Right kidney (tissue), 9 donors: ENCODE measurements at places on chromosomes 6 and 20.
A peak's percentile ranks its signal among the peaks of the same experiment; 100 is the strongest.

- no peak for DNase-seq
Observed at GRCh38 chr20:32902456-32903420, 44.0 kb downstream of the EFCAB8 start.

- no peak for DNase-seq
Observed at GRCh38 chr6:90192857-90193256, 103.8 kb downstream of the BACH2 start.

DNA sequence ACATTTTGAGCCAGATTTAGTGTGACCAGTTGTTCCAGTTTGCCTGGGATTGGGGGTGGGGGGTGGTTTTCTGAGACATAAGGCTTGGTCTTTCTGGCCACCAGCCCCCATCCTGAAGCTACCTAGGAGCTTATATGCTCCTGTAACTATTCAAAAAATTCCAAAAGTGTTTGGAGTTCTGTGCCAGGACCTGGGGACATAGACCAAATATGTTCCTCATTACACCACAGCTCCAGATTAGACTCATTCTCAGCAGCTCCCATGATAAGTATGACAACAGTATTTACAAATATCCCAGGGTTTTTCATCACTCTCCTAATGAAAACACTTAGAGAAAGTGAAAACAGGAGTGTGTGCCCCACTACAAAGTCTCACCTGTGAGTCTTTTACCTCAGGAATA is 37.8 kb upstream of the RNF144B start:
- DNase-seq, result no peak

GRCh38 chr6:16229700-16230099 is 8.7 kb upstream of the GMPR start:
- DNase-seq, result peak; percentile 48

- no peak for DNase-seq
Observed at GRCh38 chr6:25006565-25007001, 70.8 kb upstream of the RIPOR2 start.

- DNase-seq, result no peak
Observed at GRCh38 chr6:26611599-26611998, 14.8 kb downstream of the ABT1 start.

DNA sequence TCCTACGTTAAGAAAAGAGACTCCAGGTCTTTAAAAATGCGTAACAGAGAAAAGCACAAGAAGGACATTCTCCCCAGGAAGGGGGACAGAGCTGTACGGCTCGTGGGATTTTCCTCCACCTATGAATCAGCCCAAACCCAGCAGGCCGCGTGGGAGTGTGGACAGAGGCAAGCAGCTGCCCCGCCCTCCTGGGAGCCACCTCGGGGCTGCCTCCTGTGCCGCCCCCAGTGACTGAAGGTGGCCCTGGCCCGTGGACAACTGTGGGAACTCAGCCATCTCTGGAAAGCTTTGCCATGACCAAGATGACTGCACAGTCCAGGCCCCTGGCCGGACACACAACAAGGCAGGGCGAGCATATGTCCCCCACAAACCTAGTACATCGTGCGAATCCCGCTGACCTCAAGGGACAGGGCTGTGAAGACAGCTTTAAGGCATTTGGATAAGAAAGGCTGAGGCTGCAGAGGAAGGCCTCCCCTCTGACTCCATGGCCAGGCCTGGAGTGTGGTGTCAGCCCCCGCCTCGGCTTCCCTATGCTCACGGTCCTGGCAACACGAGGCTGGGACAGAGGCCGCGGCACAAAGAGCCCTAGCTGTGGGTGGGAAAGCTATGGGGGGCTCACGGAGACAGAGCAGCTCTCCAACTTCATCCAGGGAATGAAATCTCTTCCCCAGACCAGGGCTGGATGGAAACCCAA is 26.9 kb downstream of the PXDC1 start:
- DNase-seq, result no peak

GRCh38 chr20:8875586-8875985 is 193.3 kb upstream of the PLCB4 start:
- no peak for DNase-seq

- no peak for DNase-seq
Observed at GRCh38 chr20:36607586-36608387, 2.2 kb downstream of the RAB5IF start.

- no peak for DNase-seq
Observed at GRCh38 chr6:149234051-149234962, 83.2 kb upstream of the TAB2 start.

- DNase-seq, result no peak
Observed at GRCh38 chr20:58774214-58774613, 76.5 kb downstream of the GNAS-AS1 start.

- no peak for DNase-seq
Observed at GRCh38 chr6:42571611-42572342, 7.9 kb downstream of the UBR2 start.

- DNase-seq, result no peak
Observed at GRCh38 chr6:31031095-31031494, 20.8 kb downstream of the MUC22 start.

GRCh38 chr20:35975576-35976373 is 7.4 kb downstream of the CNBD2 start:
- DNase-seq, result no peak
